Endothelial cell (in vitro differentiated cells): ENCODE measurements at places on chromosomes 6 and 20. TPM values are rescaled to one million over a fixed set of nuclear protein-coding genes. Genes with fewer than 3 reads are reported as not detected.

GRCh38 chr20:24567508-24567907 lies 98.1 kb downstream of the SYNDIG1 start:
- no peak for DNase-seq

Gene C6orf141
- total RNA-seq: 0.77 TPM

DNA sequence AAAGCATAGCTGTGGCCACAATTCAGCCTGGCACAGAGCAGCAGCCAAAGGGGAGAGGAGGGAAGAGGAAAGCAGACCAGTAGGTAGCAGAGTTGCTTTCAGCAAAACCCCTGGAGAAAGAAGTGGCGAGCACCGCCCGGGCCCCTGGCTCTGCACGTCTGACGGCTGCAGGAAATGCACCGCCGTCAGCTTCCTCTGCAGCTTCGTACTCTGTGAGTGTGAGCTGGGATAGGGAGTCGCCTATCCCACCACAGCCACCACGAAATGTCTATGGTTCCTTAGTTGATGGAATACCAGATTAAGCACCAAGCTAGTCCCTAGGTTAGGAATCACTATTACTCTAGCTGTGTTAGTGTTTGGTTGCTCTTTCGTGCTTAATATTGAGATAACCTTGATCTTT lies 79.9 kb upstream of the NAA20 start:
- DNase-seq: peak; percentile 64

DNA sequence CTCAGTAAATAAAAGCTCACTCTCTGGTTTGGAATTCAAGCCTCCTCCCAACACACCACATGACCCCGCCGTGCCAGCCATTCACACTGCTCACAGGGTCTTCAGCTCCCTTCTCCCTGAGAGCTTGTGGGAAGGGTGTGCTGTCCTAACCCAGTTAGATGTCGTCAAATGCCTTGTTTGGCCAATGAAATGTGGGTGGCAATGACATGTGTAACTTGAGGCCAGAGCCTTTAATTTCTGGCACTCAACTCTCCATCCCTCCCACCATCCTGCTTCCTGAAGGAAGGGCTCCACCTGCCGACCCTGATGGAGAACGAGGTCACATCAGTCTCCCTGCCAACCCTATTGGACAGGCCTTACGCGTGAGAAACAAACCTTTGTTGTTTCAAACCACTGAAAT lies 224.5 kb upstream of the AGPAT4 start:
- DNase-seq: peak; percentile 17
